ENCODE measurements at places on chromosomes 16 and 17.
A peak's percentile ranks its signal among the peaks of the same experiment; 100 is the strongest.

- DNase-seq = no peak
Measured at GRCh38 chr16:88767546-88768070, 17.4 kb downstream of the PIEZO1 start.

DNA sequence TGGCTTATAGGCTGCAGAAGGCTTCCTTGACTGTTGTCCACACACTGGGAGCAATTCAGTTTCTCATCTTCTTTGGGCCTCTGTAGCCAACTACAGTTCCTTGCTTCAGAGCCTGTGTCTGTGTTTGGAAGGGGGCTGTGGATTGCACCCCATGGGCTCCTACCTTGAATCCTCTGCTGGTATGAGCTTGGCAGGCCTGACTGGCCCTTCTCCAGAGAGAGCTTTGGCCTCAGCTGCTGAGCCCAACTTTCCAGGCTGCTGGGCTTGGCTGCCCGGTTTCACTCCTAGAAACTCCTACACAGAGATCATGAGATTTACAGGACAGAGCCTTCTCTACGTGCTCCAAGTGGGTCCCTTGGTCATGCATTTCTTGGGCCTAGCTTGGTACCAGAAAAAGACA, 354.4 kb downstream of the SNX29 start:
- no peak for DNase-seq

DNA sequence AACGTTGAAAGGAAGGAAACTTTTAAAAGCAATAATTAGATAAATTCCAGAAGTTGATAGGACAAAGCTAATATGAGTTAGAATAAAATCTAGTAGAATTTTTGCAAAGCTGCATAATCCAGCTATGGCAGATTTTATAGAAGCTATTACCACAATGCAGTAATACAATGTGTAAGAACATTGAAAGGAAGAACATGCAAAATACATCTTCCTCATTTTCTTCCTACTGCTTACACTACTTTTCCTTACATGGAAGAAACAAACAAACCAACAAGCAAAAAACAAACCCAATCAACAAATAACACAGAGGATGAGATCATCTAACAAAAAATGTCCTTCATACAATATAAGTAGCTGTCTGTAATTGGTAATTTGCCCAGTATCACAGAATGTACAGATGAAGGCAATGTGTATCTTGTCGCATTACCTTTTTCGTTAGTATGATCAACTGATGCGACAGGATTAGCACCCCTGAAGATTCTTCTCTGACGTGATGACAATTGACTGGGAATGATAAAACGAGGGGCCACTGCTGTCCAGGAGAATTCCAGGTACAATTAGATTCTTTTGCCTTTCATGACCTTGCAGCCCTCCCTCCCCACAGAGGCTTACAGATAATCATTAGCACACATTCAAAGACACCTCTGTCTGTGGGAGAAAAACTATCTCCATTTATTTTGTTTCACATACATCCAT, 21.2 kb upstream of the LRRC37A start:
- no peak for DNase-seq

GRCh38 chr16:56298948-56299596, 107.8 kb downstream of the GNAO1 start:
- DNase-seq = no peak

- DNase-seq = no peak
Measured at GRCh38 chr17:76673729-76674128, 30.2 kb upstream of the ST6GALNAC1 start.

- DNase-seq = no peak
Measured at GRCh38 chr17:56629531-56630075, 36.1 kb downstream of the NOG start.

GRCh38 chr17:72968798-72969197, 123.7 kb downstream of the SLC39A11 start:
- DNase-seq = no peak

DNA sequence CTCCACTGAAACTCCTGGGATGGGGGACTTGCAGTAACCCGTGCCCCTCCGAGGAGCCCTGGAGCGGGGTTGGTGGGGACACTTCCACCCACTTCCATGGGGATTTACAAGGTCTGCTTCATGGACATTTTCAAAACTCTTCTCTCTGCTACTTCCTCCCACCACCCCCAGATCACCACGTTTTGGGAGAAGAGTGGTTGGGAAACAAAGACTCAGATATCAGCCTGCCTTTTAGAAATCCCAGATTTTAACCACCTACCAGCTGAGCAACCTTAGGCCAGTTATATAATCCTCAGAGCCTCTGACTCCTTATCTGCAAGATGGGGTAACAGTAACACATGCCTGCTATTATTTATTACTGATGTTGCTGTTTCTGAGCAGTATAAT, 184.8 kb downstream of the CCDC182 start:
- no peak for DNase-seq

- no peak for DNase-seq
Measured at GRCh38 chr17:41972571-41973407, 6.2 kb downstream of the CNP start.

DNA sequence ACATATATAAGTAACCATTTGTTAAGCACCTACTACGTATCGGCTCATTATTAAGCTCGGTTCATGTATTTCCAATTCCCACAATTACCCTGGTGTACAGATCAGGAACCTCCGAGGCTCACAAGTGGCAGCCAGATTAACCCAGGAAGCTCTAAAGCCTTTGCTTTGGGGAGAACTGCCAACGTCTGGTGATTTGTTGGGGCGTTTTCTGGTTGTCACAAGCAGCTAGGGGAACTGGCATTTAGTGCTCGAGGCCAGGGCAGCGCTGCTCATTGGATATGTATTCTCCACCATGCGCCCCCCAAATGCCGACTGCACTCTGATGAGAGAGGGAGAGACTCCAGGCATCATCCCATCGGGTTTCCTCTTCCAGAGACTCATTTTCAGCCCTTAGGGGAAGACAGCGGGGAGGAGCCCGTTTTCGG, 541 bp downstream of the ZNF18 start:
- no peak for DNase-seq

GRCh38 chr17:39753514-39754160, 15.9 kb downstream of the GRB7 start:
- DNase-seq = no peak

DNA sequence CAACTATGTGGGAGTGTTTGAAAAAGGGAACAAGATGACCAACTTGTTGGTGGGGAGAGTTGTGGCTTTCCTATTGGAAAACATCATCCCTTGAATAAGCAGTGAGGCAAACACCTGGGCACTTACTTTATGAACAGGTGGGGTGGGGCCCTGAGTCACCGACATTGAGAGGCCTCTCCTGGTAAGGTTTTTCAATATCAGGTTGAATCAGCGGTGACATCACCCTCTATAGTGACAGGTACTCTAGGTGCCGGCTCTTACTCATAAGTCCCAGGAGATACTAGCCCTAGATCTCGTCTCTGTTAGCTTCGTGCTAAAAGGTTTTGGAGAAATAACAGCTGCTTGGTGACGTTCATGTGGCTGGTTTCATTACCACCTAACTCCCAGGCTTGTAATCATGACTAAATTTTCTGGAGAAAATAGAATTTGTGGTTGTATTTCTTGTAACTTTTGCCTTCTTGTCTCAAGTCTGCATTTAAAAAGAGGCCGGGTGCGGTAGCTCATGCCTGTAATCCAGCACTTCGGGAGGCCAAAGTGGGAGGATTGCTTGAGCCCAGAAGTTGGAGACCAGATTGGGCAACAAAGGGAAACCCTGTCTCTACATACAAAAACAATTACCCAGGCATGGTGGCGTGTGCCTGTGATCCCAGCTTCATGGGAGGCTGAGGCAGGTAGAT, 19.3 kb downstream of the CDH1 start:
- DNase-seq = peak; percentile 69

GRCh38 chr16:57616241-57616640, 12.2 kb upstream of the ADGRG1 start:
- DNase-seq = peak; percentile 24

DNA sequence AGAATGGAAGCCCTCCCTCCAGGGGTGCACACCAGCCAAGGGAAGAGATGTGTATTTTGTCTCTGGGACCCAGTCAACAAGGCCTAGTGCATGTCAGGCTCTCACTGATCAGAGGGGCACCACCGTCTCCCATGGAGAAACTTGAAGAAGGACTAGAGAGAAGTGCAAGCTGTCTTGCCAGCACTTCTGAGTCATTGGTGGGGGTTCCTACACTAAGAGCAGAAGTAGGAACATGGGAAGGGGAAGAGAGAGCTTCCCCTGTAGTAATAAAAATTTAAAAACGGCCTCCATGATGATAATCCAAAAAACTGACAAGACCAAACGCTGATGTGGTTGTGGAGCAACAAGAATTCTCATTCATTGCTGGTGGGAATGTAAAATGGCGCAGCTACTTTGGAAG, 46.3 kb downstream of the DYNLRB2 start:
- no peak for DNase-seq

GRCh38 chr17:77692571-77693161, 265.8 kb upstream of the TNRC6C start:
- no peak for DNase-seq

DNA sequence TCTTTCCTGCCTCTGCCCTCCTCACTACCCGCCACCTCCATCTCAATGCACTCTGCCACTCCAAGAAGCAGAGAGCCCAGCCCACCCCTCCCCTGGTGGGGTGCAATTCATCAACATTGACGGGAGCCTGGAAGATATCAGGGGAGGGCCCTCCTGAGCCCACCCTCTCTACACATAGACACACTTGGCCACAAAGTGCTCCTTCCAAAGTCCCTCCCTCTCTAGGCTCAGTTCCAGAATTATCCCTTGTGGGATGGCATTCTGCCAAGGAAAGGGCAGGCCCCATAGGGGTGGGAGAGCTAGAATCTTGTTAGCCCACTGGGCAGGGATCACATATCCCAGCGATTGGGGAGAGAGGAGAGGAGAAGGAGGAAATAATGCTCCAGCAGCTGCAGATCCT, 66.2 kb downstream of the TMEM132E start:
- no peak for DNase-seq

GRCh38 chr16:88553739-88554138, 16.5 kb upstream of the ZC3H18 start:
- no peak for DNase-seq

GRCh38 chr17:31490671-31491375, 99.3 kb downstream of the RAB11FIP4 start:
- no peak for DNase-seq

DNA sequence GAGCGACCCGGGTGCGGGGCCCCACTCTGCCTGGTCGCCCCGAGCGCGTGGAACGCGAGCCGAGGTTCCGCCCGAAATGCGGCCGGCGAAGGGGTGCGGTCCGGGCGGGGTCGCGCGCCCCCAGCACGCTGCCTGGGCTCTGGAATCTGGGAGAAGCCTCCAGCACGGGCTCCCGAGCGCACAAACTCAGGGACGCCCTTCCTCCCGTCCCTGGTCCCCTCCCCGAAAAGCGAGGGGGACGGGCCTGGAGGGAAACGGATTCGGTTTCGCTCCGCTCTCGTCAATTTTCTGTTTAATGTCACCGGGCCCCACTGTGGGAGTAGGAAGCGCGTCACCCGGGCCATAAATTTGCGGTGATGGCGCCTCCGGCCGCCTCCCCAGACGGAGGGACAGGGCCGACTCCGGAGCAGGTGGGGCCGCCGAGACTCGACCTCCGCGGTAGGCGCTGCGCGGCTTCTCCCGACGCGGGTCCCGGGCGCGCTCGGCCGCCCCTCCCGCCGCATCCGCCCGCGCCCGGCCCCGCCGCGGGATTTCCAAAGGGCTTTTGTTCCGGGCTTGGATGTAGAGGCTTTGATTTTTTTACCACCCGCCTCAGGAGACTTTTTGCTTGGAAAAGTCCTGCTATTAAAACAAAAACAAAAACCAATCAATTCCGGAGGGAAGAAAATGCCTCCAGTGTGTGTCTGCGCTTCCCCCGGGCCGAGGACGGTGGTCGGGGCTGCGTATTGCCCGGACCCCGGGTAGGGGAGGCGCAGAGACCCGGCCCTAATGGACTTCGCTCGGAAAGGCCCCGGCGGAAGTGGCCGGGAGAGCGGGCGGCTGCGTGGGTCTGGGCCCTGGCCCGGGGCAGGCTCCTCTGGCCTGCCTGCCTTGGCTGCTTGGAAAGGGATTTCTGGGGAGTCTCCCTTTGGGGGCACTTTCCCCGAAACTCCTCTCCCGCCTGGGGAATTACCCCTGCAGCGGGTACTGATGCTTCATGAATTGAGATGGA, 7.9 kb upstream of the BAHCC1 start:
- peak; percentile 73 for DNase-seq

- DNase-seq = no peak
Measured at GRCh38 chr17:4187076-4187475, 44.1 kb downstream of the CYB5D2 start.

- DNase-seq = no peak
Measured at GRCh38 chr16:81647527-81647926, 131.6 kb upstream of the PLCG2 start.

GRCh38 chr16:84687715-84688114, 12.1 kb upstream of the USP10 start:
- peak; percentile 5 for DNase-seq

DNA sequence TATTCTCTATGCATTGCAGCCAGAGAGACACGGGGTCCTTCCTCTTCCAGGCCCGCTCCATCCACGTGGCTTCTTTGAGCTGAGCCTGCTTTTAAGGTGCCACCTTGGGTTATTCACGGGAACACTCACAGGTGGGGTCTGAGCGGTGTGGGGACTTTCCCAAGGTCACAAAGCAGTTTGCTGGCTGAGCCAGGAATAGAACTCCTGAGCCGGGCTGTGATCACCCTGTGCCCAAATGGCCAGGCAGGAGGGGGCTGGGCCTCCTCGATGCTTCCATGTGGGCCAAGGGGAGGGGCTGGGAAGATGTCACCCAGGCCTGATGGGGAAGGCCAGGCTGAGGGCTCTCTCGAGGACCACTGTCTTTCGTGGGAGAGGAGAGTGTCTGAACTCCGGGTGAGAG, 13.0 kb upstream of the GSE1 start:
- no peak for DNase-seq

DNA sequence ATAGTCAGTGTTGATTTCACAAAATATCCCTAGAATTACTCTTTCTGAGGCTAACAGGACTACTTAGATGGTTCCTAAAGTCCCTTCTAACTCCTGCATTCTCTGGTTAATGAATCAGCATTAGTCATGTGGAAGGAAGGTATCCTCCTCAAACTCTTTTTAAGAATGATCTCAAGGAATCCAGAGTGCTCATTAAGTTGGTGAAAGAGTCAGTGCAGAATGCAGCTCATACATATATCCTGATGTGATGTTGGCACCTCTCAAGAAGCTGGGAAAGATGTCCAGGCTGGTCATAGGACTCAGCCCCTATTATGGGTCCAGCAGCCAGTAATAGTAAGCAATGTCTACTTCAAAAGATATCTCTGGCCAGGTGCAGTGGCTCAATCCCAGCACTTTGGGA, 65.5 kb downstream of the PIGL start:
- DNase-seq = no peak

DNA sequence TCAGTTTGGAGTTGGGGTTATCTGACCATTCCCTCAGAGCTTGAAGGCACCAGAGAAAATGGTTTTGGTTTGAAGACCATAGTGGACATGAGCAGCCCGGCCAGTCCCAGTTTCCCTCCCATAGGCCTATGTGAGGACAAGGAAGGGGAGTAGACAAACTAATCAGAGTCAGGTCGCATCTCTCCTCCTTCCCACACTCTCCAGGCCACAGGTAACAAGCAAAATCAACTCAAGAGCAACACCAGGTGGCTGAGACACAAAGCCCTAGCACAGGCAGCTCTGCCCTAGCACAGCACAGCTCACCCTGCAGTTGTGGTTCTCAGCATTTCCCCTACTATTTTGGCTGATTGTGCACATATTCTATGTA, 7.2 kb downstream of the SUPT4H1 start:
- peak; percentile 82 for DNase-seq

GRCh38 chr17:76791053-76791980, 53.4 kb downstream of the MFSD11 start:
- DNase-seq = peak; percentile 41

- peak; percentile 43 for DNase-seq
Measured at GRCh38 chr17:73551759-73552158, 92.5 kb downstream of the SDK2 start.

GRCh38 chr17:81391936-81392908, 3.0 kb upstream of the BAHCC1 start:
- no peak for DNase-seq

Data from activated T-cell treated with anti-CD3 and anti-CD28 coated beads, Interleukin-2, amount 50 U/mL, for 24 hours (primary cell).